ENCODE measurements at places on chromosomes 16 and 17.
A peak's percentile ranks its signal among the peaks of the same experiment; 100 is the strongest.

DNA sequence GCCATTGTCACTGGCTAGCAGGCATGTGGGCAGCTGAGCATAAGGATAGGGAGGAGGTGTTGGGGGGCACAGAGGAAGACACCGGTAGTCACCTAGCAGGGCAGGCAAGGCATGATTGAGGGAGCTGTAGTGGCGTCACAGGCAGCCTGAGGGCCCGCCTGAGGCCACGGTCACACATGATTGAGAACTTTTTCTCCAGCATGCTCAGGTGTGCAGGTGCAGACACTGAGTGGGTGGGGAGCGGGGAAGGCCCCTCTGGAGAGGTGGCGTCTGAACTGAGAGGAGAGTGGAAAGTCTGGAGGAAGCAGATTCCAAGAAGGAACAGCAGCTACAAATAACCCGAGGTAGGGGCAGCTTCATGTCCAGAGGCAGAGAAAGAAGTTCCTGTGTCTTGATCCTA, 10.9 kb upstream of the ARMC7 start:
- no peak for DNase-seq

DNA sequence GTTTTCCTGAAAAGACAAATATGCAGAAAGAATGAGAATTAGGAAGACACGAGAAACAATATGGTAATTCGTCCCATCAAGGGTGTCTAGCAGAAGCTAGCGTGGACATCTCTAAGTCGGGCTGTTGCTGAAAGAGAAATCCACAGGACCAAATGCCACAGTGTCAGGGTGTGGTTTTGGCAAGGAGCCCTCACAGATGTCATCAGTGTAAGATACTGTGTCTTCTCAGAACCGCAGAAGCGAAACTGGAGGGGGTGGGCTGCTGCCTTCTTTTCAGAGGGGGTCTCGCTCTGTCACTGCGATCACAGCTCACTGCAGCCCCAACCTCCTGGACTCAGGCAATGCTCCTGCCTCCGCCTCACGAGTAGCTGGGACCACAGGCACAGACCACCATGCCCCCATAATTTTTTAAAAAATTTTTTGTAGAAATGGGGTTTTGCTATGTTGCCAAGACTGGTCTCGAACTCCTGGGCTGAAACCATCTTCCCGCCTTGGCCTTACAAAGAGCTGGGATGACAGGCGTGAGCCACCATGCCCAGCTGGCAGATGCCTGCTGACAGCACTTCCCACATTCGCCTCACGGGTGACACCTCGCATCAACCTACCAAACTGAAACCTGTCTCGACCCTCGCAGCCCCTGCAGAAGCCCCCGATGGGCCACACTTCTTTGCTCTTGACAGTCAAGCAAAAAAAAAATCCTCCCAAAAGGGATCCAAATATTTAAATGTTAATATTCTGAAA, 26.2 kb downstream of the TRAP1 start:
- DNase-seq = no peak

DNA sequence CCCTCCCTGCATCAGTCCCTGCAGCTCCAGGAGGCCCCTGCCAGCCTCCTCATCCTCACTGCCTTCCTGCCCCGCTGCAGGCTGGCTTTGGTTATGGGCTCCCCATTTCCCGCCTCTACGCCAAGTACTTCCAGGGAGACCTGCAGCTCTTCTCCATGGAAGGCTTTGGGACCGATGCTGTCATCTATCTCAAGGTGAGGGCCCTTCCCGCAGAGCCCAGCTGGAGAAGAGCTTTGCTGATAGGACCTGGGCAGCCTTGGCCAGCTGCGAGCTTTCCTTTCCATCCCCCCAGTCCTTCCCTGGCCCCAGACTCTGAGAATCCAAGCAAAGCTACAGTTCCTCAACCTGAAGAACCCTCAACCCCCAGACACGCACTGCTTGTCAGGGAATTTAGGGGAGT, 14.1 kb downstream of the PDK2 start:
- no peak for DNase-seq

GRCh38 chr17:69870091-69870530, 204.9 kb upstream of the KCNJ16 start:
- no peak for DNase-seq

DNA sequence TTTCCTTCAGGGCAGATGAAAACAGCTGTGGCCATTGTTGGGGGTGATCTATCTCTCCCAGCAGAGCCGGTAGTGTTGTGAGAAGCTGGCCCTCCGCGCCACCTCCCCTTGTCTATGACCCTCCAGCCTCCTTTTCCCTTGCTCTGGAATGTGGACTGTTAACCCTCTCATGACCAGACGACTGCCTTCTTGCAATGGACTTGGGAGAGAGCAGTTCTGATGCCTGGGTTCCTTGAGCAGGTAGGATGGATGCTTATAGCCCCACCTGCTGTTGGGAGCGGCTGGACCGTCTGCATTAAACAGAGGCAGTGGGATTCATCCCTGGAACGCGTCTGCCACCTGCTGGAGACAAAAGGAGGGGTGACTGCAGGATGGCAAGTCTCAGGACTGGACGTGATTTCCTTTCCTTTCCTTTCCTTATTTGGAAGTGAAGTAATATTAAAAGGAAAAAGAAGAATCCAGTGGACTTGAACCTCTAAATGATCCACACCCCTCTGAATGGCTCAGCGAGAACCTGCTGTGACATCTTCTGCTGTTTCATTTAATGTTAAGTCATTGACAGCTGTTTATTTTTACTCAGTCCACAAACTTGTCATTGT, 1.8 kb upstream of the SOST start:
- peak; percentile 80 for DNase-seq

- DNase-seq = no peak
These were observed 8.1 kb upstream of the OR2C1 start for GRCh38 chr16:3347586-3347985.

DNA sequence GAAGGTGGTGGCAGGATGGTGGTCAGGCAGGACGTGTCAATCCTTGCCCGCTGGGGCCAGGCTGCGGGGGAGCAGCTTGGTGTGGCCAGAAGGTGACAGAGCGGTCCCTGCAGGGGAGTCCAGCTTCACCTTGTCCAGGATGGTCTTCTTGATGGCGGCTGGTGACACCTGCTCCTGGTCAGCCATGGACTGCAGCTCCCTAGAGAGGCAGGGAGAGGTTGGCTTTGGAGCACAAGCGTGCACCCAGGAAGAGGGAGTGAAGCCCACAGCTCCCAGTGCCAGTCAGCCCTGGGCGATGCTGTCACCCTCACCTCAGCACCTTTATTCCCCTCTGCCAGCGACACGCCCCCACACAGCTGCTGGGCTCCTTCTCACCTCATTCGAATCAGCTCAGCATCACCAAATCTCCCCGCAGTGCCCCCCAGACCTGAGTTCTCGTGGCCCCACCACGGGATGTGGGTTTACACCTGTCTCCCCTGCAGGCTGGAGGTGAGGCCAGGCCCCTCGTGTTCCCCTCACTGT, 3.9 kb downstream of the PYCR1 start:
- DNase-seq = no peak

- no peak for DNase-seq
These were observed 22.3 kb upstream of the TIMP2 start for GRCh38 chr17:78947235-78948149.

- DNase-seq = no peak
These were observed 30.5 kb downstream of the ADCY7 start for GRCh38 chr16:50296807-50297206.

DNA sequence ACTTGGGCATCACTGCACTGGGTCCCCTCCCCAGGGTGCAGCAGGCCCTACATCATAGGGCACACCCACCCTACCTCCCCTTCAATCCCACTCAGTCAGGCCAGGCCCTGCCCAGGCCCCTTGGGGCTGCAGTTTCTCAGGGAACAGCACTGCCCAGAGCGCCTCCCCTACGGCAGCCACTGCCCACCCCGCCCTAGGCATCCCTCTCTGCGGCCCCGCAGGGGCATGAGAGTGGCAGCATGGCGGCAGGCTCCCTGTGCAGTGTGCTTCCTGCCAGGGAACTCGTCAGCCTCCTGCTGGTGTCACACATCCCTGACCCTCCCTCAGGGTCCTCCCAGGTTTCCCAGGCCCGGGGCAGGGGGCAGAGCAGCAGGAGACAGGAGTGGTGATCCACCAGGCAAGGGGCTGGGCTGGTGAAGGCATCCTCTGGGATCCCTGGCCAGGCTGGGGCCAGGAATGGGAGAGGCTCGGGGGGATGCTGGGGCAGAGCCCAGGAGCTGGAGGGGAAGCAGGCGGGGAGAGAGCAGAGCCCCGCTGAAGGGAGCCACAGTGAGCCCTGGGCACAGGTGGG, 16.2 kb upstream of the BAHCC1 start:
- DNase-seq = no peak

- DNase-seq = no peak
These were observed 109.1 kb upstream of the CRHR1 start for GRCh38 chr17:45675012-45675411.

DNA sequence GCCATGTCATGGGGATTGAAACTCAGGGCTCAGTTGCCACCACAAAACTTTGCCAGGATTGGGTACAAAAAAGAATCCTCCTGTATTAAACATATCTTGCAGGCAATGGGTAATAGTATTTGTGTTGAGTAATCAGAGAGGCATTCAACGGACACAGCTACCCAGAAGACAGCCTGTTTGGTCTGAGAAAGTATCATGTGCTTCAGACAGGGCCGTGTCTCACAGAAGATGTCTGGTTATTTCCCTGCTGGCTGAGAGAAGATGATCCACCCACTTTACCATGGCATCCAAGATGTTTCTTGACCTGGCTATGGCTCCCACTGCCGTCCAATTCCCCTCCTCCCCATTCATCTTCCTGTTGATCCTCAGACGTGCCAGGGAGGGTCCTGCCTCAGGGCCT, 304.3 kb upstream of the XYLT1 start:
- no peak for DNase-seq

GRCh38 chr16:67399749-67400704, 6.7 kb upstream of the TPPP3 start:
- no peak for DNase-seq

- no peak for DNase-seq
These were observed 3.1 kb upstream of the HOXB2 start for GRCh38 chr17:48547808-48548522.

DNA sequence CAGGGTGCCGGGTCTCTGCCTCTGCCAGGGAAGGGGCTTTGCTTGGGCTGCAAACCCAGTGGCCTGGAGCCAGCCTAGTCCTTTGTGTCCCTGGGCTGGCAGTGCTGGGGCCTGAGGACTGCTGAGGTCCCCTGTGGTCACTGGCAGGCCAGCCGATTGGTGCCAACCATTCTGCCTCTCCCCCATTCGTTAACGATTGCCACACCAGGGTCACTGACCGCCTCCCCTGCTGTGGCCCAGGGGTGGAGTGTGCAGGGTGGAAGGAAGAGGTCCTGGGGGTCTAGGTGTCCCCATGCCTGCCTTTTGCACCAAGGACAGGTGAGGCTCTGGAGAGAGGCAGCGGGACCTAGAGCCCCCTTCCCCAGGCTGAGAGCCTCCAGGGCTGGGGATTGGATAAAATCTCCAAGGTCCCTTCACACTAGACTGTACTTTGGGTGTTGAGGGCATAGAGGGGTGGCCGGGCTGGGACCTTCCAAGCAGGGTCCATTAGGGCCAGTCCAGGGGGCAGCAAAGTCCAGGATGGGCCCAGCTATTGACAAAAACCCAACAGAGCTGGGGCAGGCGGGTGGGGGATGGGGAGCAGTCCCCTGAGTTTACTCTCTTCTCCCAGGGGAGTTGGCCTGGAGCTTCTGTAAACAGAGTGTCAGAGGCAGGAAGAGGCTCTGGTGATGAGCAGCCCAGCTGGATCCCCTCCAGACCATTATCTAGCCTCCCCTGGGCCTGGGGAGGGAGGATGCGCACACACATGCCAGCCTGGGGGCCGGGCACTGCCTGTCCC, 1.1 kb downstream of the VASN start:
- peak; percentile 43 for DNase-seq

DNA sequence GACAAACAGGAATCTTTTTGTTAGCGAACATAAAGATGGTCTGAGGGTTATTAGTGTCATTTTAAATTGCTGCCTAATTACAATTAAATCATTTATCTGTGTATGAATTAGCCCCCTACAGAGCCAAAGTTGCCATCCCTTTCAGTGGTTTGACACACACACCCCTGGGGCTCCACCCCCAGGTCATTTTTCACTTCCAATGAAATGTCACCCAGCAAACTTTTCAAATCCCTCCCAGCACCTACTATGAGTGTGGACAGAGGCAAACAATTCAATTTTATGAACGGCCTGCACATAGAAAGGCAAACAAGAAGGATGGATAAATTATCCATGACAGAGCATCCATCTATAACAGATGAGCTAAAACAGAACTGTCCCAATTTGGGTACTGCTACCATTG, 2.4 kb downstream of the MYH10 start:
- DNase-seq = no peak

- DNase-seq = no peak
These were observed 849 bp downstream of the CAPN15 start for GRCh38 chr16:528111-529011.

DNA sequence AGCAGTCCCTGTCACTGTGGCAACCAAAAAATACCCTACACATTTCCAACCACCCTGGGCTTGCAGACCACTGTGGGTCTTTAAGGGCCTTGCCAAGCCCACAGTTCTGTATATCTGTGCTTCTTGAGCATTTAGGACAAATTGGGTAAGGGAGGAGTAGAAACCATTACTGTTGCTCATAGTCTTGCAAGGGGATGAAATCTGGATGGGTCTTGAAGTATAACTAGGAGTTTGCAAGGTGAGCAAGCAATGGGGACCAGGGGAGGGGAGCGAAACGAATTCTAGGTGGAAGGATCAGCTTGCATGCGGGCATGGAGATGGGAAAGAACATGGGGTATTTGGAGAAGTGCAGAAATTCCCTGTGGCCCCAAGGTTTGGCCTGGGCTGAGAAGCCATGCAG, 202.9 kb downstream of the RAB11FIP4 start:
- DNase-seq = no peak

DNA sequence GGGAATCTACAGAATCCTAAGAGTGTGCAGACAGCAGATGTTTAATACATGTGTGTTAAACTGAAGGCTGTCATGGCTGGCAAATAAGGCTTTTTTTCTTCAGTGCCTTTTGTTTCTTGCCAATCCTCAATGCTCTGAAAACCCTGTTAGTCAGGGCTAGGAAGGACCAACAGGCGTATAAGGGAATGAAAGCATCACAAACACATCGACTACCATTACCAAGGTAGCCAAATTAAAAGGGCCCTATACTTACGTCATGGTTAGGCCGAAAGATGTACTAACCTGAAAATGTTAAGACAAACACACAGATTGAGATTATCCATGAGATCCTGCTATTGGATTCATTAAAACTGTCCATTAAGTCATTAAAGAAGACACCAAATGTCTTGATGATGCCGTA, 13.1 kb downstream of the SLC16A6 start:
- DNase-seq = no peak

All from memory B cell (primary cell).